ENCODE measurements at places on chromosomes 6 and 20.

- DNase-seq: no peak
Measured at GRCh38 chr6:32639440-32640394, 2.5 kb downstream of the HLA-DQA1 start.

- DNase-seq: peak; percentile 73
Measured at GRCh38 chr6:19417713-19418112, 419.5 kb upstream of the ID4 start.

GRCh38 chr6:35248965-35249364, 10.6 kb upstream of the ZNF76 start:
- no peak for DNase-seq

DNA sequence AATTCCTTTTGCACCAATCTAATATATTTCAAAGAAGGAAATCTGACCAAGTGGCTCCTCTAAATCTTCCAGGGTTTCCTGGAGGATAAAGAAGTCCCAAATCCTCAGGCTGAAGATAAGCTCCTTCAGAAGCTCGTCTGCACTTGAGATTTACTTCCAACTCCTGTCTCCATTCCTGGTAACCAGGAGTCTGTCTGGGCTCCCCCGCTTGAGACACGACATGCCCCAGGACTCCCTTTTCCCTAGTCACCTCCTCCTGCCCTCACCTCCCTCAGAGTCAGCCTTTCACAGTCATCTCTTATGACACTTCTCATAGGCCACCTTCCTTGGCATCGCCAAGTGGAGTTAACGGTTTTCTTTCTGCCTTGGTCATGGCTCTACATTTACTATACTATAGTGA, 103.4 kb upstream of the NEDD9 start:
- no peak for DNase-seq

DNA sequence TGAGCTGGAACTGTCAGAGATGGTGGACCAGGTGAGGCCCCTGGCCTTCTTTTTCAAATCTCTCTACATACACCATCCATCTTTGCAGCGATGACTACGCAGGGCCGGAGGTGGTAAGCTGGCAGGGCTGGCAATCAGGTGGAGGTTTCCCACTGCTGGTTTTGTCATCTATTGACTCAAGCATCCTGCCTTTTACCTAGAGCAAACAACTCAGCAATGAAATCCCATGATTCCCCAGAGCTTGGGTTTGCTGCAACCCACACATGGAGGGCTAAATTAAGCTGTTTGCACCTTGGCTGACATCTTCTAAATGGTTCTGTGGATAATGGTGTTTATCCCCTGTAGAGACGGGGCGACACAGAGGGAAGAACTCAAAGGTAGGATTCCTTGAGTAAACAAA, 170.2 kb downstream of the SCP2D1 start:
- no peak for DNase-seq

- DNase-seq: no peak
Measured at GRCh38 chr20:1722513-1723050, 65.0 kb upstream of the SIRPG start.

DNA sequence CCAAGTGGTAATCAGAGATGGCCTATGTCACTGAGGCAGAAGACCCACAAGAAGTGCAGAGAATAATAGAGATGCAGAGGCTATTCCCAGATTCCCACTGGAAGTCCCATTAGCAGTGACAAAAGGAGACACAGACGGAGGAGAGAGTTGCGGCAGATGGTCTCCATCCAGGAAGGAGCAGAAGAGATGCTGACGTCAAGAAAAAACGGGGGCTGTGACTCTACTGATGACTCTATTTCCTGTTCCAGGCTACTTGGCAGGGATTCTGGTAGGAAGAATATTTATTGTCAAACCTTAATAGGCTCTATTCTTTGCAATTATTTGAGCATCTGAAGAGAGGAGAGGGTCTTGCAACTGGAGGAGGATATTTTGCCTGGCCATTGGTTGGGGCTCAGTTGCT, 246.0 kb upstream of the ECI2 start:
- no peak for DNase-seq

DNA sequence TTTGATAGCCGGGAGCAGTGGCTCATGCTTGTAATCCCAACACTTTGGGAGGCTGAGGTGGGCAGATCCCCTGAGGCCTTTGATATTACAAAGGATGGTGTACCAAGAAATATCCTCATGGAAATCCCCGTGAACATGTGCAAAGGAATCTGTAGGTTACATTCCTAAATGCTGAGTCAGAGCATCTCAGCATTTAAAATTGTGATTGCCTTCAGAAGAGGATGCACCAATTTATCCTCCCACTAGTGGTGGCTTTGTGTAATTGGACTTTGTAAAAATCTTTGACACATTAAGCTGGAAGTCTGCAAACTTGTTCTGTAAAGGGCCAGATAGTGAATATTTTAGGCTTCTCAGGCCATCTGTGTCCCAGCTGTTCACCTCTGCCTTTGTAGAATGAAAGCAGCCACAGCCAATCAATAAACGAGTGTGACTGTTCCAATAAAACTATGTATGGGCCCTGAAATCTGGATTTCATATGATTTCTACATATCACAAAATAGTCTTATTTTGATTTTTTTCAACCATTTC, 11.8 kb downstream of the TMEM14B start:
- DNase-seq: peak; percentile 97

- DNase-seq: peak; percentile 31
Measured at GRCh38 chr6:145882121-145882531, 67.5 kb upstream of the FBXO30 start.

- no peak for DNase-seq
Measured at GRCh38 chr20:50824137-50824536, 29.3 kb downstream of the BCAS4 start.

- no peak for DNase-seq
Measured at GRCh38 chr6:34236131-34236442, 586 bp upstream of the HMGA1 start.

GRCh38 chr6:89555031-89555430, 83.5 kb downstream of the LYRM2 start:
- DNase-seq: no peak

DNA sequence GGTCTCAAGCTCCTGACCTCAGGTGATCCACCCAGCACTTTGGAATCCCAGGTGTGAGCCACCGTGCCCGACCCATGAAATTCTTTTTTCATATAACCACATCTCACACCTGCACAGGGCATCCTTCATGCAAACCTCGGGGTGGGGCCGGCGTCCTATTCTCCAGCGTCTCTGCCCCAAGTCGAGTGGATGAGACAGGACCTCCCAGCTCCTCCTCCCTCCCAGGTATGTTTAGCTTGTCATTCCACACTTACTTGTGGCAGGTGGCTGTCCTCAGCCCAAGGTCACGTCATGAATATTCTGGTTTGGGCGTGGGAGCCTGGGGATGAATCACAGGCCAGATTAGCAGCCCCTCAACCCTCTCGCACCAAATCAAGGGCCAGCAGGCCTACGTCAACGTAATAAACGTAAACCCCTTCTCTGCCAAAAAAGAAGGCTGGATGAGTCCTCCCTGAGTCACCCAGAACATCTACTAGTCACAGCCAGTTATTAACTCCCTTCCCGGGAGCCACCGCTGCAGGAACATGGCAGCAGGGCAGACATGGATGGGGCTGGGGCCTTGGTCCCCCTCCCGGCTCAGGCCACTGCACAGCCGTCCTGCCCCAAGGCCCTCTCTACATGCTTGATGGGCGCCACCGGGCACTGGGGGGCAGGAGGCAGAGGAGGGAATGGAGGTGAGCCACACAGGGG, 91.7 kb downstream of the YTHDF1 start:
- DNase-seq: peak; percentile 78

GRCh38 chr6:45666846-45667245, 289.1 kb upstream of the SUPT3H start:
- no peak for DNase-seq

- peak; percentile 89 for DNase-seq
Measured at GRCh38 chr20:59940129-59940955, at the start of the genes FAM217B and PPP1R3D. FAM217B (plus strand) TSS chr20:59940389; CDS start chr20:59943944, 3,555 bp downstream. PPP1R3D (minus strand) TSS chr20:59940305; CDS start chr20:59939931, 374 bp downstream.

- no peak for DNase-seq
Measured at GRCh38 chr20:57655809-57656155, 35.6 kb upstream of the ZBP1 start.

GRCh38 chr6:11036977-11037430, 7.1 kb downstream of the ELOVL2 start:
- no peak for DNase-seq

DNA sequence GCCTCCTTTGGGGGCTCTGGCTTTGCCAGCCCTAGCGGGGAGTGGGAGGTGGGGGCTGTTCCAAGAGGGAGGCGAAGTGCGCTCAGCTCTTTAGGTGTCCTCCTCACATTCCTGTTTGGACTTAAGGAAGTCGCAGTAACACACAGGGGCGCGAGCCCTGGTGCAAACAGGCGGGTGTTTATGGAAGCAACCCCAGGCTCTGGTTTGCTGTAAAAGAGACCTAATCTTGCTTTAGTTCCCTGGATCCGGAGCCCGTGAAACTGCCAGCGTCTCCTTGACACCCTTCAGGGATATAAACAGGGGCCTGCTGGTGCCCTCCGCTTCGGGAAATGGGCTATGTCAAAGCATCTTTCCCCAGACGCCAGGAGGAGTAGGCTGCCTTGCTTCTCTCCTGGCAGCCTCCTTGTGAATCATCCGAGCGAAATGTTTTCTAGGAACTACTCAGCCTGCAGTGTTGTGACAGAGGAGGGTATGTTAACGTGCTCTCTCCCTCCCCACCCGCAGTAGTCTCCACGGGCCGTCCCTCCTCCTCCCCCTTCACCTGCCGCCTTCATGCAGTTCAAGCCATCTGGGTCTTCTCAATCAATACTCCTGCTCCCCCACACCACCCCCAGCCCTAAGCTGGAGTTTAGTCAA, 168.0 kb upstream of the LRFN2 start:
- DNase-seq: peak; percentile 62

DNA sequence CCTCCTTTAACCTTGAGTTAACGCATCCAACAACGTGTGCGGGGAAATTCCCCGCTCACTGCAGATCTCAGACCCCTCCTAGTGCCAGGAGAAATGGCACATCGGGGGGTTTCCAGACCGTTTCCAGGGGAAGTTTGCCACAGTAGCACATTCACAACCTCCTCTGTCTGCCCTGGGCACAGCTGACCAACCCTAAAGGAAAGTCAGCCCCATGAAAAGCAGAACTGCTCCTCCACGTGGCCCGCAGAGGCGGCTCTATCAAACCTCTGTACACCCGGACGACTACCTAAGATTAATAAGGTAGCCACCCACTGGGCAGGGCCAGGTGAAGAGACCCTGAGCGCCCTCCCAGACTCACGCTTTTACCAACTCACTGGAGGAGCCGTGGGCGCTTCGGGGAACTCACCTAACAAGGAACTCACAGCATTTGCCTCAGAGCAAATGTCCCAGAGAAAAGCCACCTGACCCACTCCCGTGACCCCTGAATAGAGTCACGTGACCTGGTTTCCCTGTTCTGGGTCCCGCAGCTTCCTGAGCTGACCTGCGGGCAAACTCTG, 93.1 kb downstream of the PRND start:
- no peak for DNase-seq

DNA sequence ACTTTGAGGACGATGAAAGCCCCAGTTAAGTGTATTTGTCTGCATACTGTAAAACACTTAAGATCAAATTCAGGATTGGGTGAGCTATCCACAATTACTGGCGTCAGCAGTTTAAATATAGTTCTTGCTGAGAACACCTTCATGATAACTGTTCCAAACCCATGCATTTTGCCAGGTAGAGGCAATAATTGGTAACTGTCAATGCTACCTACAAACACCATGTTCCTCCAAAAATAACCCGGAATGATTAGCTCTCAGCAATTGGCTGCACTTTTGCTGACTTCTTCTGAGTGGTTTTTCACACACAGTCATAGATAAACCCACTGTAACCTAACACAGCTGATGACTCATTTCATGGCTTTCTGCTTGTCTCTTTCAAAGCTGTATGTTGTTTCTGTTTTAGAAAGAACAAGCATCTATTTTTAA, 1358.6 kb upstream of the GJE1 start:
- DNase-seq: peak; percentile 60

GRCh38 chr6:85460921-85461797, 11.3 kb downstream of the NT5E start:
- peak; percentile 58 for DNase-seq

- no peak for DNase-seq
Measured at GRCh38 chr6:167738386-167738785, 88.3 kb upstream of the AFDN start.

Data from A172 (cell line).